ENCODE measurements at places on chromosomes 7 and 10.

DNA sequence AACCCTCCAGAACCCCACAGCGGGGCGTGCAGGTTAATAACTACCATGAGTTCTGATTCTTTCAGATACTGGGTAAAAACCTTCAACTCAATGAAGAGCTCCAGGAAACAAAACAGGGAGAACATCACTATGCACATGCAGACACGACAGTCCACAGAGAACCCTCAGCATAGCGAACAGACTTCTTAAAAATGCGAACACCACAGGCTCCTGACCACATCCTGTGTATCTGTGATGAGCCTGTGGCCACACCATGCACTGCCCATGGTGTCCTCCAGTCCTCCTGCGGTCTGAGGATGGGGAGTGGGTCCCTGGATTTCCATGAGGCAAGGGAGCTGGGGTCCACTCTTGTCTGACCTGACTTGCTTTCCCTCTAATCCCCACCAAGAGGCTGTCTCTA, 107.2 kb downstream of the COBL start:
- DNase-seq, result no peak

DNA sequence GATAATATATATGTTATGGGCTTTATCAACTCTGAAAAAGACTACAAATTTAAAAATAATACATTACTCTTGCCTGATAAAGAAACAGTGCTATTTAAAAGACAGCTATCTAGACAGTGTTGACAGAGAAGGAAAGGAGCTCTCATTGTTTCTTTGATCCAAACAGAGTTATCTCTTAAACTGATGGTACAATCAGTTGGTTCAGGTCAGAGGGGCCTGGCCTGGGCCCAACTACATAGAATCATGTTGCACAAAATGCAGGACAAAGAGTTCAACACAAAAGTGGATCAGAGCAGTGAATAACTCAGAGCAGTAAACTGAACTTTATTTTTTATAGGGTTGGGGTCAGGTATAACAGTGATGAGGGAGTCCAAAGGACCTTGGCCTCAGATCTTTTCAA, 33.8 kb upstream of the SEMA3D start:
- DNase-seq, result no peak

DNA sequence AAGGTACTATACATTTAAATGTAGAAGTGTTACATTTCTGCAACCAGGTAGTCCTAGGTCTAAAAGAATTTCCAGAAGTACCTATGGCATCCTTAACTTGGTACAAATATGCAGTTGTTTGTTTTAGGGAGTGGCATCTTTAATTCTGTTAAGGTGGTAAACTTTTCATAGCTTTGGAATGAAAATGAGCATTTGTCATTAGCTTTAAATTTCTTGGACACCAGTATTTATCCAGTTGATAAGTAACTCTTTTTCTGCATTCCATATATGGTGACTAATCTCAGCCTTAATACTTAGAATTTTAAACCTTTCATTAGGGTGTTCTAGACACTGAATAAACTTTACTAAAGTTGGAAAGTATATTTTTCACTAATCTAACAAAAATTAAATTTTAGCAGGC, 10.8 kb downstream of the SLF2 start:
- DNase-seq, result peak; percentile 23

DNA sequence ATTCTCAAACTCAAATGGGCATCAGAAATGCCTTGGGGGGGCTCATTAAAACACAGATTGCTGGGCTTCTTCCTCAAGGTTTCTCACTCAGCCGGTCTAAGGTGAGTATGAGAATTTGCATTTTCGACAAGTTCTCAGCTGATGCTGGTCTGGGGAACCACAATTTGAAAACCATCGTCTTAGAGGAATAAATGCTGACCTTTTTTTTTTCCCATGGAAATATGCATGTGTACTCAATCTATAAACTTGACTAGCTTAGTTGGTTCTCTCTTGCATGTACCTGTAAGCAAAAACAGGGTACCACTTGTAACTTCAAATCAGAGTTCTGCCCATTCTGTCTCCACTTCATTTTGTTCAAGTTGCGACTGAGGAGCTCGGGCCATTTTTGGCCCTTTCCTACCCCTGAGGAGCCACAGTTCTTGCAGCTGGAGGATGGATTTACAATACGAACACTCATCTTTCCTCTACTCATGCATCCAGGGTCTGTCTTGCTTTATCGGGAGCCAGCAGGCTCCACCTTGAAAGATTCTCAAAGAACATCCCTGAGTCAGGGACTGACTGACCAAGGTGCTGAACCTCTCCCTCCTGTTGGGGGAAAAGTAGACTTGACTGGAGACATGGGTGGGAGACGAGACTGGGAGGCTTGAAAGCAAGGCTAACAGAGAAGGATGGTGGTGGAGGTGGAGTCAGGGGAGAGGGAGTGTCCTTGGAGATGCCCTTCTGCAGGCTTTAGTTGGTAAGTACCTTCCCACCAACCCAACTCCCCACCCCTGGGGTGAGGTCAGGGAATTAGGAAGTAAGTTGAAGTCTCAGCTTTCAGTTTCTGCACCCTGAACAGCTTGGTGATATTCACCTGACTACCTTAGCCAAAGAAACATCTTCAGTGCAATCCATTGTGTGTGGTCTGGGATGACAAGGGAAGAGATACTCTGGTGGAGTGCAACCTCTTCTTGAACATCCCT, 3.7 kb upstream of the MAPK8 start:
- no peak for DNase-seq

- no peak for DNase-seq
Measured at GRCh38 chr10:49613165-49613881, 514 bp upstream of the CHAT start.

GRCh38 chr10:93771354-93771753, 13.6 kb downstream of the LGI1 start:
- DNase-seq, result no peak

Measured in astrocyte of the hippocampus (primary cell).